Right lobe of liver (tissue), 6 donors: ENCODE measurements at places on chromosomes 7 and 10.

- peak; percentile 54 for DNase-seq
Observed at GRCh38 chr7:20330239-20330927, at the start of gene ITGB8. TSS of gene ITGB8 (plus strand) at chr7:20330900. CDS start at chr7:20331807, 907 bp downstream.

DNA sequence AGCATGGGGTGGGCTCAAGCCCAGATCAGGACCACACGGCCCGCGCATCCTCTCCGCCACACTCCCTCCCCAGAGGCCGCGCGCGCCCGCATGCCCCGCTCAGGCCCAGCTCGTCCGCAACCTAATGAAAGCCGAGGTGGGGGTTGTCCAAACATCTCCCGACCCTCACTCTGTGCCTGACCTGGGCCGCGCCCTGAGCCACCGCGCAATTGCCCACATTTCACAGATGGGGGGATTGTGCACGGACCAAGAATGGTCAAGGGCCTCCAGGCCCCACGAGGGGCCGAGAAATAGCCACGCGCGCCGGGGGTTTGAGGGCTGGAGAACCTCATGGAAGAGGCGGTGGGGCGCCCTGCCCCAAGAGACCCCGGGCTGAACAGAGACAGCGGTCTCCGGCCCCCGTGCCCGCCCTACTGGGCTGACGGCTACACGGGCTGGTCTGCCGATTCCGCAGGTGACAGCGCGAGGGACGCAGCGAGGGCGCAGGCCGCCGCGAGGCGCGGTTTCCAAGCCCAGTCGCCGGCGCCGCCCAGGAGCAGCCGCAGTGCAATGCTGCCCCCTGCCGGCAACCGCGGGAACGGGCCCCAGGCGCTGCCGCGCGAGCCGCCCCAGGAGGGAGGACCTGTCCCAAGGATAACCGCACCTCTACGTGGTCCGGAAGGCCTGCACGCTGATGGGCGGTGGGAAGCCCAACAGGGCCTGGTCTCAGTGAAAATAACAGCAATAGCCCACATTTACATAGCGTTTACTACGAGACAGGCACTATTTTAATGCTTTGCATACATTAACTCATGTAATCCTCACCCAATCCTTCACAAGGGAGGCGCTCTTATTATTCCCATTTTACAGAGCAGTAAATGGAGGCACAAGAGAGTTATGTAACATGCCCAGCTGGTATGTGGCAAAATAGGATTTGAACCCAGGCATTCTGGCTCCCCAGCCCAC lies 10.5 kb upstream of the GRID1 start:
- peak; percentile 80 for DNase-seq

GRCh38 chr7:140308060-140308459 lies 90.3 kb downstream of the SLC37A3 start:
- no peak for DNase-seq

DNA sequence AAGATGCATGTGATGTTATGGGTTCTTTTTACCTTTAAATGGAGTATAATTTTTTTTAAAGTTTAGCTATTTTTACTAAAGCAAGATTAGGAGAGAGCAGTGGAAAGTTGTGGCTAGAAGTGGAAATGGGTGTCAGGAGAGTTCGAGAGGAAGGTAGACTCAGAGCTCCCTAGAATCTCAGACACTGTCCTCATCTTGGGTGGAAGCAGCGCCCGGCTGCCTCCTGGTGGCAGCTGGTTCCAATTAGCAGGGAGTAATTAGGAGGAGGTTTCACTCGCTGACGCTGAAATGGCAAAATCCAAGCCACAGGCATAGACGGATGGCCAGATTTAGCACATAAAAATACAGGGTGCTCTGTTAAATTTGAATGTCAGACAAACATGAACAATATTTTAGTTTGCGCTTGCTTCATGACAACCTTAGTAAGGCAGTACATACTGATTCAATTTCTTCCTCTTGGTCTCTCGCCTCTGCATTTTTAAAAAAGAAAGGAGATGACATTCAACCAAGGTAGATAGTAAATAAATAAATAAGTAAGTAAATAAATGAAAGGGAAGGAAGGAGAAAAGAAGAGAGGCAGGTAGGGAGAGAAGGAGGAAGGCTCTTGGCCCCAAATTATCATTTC lies 58.5 kb downstream of the LGI1 start:
- DNase-seq = peak; percentile 67

DNA sequence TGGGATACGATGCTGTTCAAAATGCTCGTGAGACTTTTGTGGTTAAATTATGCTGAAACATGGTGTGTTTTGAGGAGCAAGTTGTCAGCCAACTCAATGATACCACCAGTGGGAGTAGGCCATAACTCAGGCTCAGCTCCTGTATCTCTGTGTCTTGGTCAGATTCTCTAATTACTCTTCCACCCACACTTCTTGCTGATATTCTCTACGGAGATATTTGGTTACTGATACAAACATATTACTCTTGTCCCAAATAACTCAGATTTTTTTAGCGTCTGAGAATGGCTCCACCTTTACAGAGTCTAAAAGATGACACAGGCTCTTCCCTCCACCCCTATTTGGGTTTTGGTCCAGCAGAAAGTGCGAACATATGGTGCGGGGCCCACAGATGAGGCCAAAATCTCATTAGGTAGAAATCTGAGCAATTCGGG lies 168.9 kb downstream of the PKD1L1 start:
- no peak for DNase-seq

DNA sequence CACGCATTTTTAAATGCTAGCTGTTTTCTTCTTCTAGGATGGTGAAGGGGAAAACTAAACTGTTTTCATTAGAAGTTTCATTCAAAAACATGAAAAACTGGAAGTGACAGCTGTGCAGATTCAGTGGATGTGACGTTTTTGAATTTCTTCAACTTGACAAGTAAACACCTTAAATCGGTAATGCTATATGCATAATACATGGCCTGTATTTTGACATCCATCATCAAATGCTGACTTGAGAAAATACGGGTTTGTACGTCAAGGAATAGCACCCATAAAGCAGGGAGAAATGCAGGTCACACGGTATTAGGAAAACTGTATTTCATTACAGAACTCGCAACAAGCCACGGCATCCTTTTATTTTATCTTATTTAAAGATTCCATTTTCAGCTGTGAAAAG lies 720.5 kb downstream of the KCNMA1 start:
- no peak for DNase-seq

DNA sequence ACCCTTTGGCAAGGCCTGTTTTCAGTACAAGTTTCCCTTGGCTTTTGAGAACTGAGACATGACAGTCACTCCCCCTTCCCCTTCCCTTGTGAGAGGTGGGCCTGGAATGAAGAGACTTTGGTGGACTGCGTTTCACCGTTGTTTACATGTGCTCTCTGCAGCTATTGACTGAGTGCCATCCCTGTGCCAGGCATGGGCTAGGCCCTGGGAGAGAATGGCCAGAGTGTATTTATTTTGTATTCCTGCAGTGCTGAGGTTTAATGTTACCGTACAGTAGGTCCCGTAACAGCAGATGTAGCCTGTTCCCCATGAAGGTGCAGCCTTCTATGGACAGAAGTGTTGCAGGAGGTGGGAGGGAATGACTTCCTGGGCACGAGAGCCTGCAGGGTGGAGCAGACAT lies 50.0 kb downstream of the TACR2 start:
- no peak for DNase-seq

GRCh38 chr10:79436066-79436849 lies 9.2 kb downstream of the ZCCHC24 start:
- no peak for DNase-seq

- DNase-seq = no peak
Observed at GRCh38 chr7:106448346-106448991, 163.7 kb upstream of the NAMPT start.

GRCh38 chr7:135215698-135216097 lies 4.4 kb upstream of the WDR91 start:
- no peak for DNase-seq
